Stimulated activated CD4-positive, alpha-beta T cell treated with anti-CD3 and anti-CD28 coated beads, TNF-alpha, amount 100 ng/mL, for 4 hours (primary cell): ENCODE measurements at places on chromosomes 4 and X.

- DNase-seq, result no peak
Measured at GRCh38 chr4:114527637-114528036, 71.0 kb upstream of the UGT8 start.

GRCh38 chrX:118016422-118016821 is 100.2 kb downstream of the KLHL13 start:
- no peak for DNase-seq

DNA sequence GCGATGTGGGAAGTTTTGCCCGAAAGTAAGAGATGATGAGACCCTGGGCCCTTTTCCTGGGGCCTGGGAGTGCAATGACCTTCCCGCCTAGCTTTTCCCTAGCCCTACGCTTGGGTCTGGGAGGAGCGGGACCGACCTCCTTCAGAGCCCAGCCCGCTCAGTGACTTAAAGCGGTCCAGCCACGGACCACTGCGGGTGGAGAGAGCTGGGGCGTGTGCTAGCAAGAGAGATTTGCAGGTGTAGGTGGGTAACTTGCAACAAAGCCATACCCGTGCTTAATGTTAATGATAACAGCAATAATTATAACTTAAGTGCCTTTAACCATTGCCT is 503 bp upstream of the PDE5A start:
- no peak for DNase-seq

GRCh38 chr4:149370785-149371420 is 444.7 kb downstream of the IQCM start:
- DNase-seq, result no peak

- no peak for DNase-seq
Measured at GRCh38 chrX:9137152-9137551, 103.2 kb upstream of the FAM9B start.

GRCh38 chr4:25000639-25001038 is 30.1 kb downstream of the LGI2 start:
- no peak for DNase-seq
